COR-L47 (cell line): ENCODE measurements at places on chromosomes 7 and 10.

GRCh38 chr10:27447540-27447939, 56.6 kb upstream of the RAB18 start:
- no peak for DNase-seq

DNA sequence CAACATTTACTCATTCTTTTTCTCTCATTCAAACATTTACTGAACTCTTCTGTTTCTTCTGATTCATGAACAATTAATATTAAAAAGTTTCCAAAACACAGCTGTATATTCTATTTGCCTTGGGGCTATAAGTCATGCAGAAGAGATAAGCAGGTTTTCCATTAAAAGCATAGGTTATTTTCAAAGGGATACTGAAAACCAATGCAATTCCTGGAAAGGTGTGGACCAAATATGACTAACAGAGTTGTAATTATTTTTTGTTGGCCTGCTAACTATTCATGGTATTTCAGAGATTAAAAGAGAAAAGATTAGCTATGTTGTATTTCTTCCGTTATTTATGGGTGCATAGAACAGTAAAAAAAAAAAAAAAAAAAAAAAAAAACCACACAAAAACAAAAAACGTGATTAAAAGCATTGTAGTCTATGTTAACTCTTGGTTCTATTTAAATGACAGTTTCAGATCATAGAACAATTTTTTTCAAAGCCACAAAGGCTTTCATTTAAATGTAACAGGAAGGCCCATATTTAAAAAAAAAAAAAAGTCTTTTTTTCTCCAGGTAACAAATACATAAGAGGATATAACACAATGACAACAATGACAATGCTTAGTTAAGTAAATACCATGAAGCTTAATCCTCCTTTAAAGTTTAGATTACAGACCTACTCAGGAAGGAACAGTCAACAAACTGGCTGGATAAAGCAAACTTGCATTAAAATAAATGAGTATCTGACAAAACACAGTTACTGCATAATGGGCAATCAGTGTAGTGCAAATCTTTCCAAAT, 1042.9 kb downstream of the GATA3 start:
- no peak for DNase-seq

DNA sequence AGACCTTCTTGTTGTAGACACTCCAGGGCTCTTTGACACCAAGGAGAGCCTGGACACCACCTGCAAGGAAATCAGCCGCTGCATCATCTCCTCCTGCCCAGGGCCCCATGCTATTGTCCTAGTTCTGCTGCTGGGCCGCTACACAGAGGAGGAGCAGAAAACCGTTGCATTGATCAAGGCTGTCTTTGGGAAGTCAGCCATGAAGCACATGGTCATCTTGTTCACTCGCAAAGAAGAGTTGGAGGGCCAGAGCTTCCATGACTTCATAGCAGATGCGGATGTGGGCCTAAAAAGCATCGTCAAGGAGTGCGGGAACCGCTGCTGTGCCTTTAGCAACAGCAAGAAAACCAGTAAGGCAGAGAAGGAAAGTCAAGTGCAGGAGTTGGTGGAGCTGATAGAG, 5.5 kb downstream of the GIMAP7 start:
- DNase-seq = no peak

DNA sequence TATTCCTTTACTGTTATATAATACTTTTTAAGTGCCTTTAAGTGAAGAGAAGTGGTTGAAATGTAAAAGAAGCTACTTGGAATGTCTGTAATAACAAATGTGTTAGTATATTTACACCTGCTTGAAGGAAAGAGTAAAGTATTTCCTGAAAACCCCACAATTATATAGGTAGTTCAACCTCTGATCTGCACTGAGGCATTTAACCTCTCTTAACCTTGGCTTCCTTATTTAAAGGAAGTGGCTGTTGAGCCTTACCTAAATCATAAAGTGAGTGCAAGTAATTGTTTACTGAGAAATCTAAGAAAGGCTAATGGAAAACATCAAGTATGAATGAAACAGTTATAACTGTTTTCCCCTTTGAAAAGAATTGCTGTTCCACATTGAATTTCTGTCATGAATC, 294.5 kb downstream of the ADK start:
- no peak for DNase-seq

DNA sequence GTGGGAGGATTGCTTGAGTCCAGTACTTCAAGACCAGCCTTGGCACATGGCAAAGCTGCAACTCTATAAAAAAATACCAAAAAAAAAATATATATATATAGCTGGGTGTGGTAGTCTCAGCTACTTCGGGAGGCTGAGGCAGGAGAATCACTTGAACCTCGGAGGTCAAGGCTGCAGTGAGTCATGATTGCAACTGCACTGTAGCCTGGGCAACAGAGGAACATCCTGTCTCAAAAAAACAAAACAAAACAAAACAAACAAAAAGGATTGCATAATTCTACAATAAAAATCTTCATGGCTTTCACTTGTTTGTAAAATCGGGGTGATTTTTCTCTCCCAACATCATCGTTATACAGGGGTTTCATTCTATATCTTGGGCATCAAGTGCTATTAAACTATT, 35.1 kb downstream of the GUSB start:
- DNase-seq = no peak
